Mesothelial cell of epicardium (in vitro differentiated cells): ENCODE measurements at places on chromosomes 2 and 18.
A peak's percentile ranks its signal among the peaks of the same experiment; 100 is the strongest.

DNA sequence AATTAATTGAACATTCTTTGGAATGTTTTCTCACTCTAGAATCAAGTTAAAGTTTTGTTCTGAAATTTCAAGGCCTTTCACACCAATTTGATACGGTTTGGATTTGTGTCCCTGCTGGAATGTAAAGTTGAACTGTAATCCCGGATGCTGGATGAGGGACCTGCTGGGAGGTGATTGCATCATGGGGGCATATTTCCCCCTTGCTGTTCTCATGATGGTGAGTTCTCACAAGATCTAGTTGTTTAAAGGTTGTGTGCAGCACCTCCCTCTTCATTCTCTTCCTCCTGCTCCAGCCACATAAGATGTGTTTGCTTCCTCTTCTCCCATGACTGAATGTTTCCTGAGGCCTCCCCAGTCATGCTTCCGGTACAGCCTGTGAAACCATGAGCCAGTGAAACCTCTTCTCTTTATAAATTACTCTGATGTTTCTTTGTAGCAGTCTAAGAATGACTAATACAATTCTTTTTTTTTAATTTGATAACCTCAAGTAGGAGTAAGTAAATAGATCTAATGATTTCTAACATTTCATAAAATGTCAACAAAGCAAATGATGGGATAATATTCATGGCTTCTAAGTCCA, 144.2 kb upstream of the CDH7 start:
- no peaks in the 10 kb centered on the region for H3K36me3 ChIP-seq
- DNase-seq: no peak
- H3K4me1 ChIP-seq: peaks cover 12% of the 10 kb centered on the region
- H3K27ac ChIP-seq: no peak overlapping the region
- H3K4me3 ChIP-seq: no peak overlapping the region

DNA sequence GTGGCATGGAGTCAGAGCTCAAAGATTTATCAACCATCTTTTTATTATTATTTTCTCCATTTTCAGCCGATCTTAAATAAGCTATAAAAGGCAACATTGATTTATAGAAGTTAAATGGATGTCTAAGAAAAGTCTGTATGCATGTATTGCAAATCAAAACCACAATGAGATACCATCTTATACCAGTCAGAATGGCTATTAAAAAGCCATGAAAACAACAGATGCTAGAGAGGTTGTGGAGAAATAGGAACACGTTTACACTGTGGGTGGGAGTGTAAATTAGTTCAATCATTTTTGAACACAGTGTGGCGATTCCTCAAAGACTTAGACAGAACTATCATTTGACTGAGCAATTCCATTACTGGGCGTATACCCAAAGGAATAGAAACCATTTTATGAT, 731.0 kb downstream of the CNTNAP5 start:
- H3K27me3 ChIP-seq: peaks cover 17% of the 10 kb centered on the region
- peaks cover 6% of the 10 kb centered on the region for H3K4me1 ChIP-seq
- no peak overlapping the region for H3K27ac ChIP-seq
- H3K4me3 ChIP-seq: no peak overlapping the region

DNA sequence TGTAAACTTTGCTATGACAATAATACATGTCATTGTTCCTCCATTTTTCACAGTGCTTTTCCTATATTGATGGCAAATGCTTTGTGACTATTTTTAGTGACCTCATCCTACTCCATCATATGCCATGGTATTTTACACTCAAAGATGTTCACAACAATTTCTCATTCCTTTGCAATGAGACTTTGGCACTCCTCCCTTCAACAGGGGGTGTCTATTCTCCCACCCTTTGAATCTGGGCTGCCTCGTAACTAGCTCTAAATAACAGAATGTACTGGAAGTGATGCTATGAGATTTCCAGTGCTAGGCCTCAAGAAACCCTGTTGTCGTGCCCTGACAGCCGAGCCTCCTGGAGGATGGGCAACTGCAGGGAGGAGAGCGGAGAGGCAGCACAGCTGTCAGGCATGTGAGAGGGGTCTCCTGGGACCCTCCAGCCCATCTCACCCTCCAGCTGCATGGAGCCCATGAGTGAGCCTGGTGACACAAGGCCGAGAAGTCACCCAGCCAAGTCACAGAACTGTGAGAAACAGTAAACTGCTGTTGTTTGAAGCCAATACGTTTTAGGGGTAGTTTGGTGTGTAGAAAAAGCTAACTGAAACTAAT, 103.1 kb upstream of the APCDD1 start:
- no peak overlapping the region for H3K4me3 ChIP-seq
- H3K4me1 ChIP-seq: peaks cover 65% of the 10 kb centered on the region
- H3K36me3 ChIP-seq: no peaks in the 10 kb centered on the region
- H3K27ac ChIP-seq: no peak overlapping the region
- no peaks in the 10 kb centered on the region for H3K27me3 ChIP-seq
- DNase-seq: no peak

DNA sequence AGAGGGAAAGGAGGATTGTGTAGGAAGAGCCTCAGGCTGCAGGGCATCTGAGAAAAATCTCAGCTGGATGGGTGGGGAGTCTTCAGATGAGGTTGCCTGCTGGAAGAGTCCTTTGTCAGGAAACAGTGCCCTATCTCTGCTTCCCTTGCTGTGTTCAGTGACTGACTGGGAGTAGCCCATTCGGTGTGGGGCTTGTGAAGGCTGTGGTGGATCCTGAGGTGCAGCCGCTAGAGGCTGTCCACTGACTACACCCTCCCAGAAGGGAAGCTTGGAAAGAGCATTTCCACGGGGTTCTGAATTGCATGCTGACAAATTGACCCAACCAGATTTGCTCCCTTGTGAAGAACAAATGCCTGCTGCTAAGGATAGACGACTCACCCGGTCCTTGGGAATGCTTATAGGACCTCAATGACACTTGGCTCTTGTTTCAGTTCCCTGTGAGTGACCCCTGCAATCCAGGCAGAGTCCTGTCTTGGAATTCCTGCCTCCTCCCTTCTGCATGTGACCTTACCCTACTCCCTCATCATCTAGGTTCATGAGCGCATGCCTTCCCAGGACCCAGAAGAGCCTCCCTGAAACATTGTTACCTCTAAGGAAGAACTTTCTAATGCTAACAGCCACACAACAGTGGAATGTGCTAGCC, 109.7 kb upstream of the FAM136A start:
- no peak overlapping the region for H3K27ac ChIP-seq
- H3K27me3 ChIP-seq: peaks cover 80% of the 10 kb centered on the region
- peaks cover 2% of the 10 kb centered on the region for H3K4me1 ChIP-seq
- H3K4me3 ChIP-seq: no peak overlapping the region
- no peaks in the 10 kb centered on the region for H3K36me3 ChIP-seq

GRCh38 chr18:74473976-74474640, 17.0 kb upstream of the DIPK1C start:
- no peak overlapping the region for H3K4me3 ChIP-seq
- no peak overlapping the region for H3K27ac ChIP-seq
- DNase-seq: no peak
- no peaks in the 10 kb centered on the region for H3K4me1 ChIP-seq

- no peak overlapping the region for H3K27ac ChIP-seq
- H3K27me3 ChIP-seq: no peaks in the 10 kb centered on the region
- no peak for DNase-seq
- no peak overlapping the region for H3K4me3 ChIP-seq
- H3K36me3 ChIP-seq: no peaks in the 10 kb centered on the region
- no peaks in the 10 kb centered on the region for H3K4me1 ChIP-seq
These were observed 294.1 kb downstream of the SOCS6 start for GRCh38 chr18:70582981-70583380.

DNA sequence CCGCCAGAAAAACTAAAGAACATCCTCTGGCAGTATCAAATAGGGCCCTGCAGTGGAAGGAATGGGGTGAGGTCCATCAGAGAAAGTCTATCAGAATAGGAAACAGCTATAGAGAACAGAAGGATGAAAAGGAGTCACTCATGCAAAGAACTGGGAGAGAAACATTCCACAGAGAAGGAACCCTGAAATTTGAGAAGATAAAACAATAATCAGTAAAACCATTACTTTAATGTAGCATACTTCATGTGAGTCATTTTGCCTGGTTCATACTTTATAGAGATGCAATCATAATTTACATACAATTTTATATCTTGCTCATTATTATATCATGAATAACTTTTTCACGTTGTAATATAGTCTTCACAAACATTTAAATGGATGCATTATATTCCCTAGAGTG, 402.2 kb downstream of the NCKAP5 start:
- no peak for DNase-seq
- no peak overlapping the region for H3K27ac ChIP-seq
- no peaks in the 10 kb centered on the region for H3K36me3 ChIP-seq
- H3K27me3 ChIP-seq: peaks cover 21% of the 10 kb centered on the region
- H3K4me3 ChIP-seq: no peak overlapping the region

GRCh38 chr18:22253676-22254075, 84.3 kb downstream of the GATA6 start:
- DNase-seq: no peak
- H3K4me3 ChIP-seq: no peak overlapping the region
- H3K4me1 ChIP-seq: peaks cover 32% of the 10 kb centered on the region
- H3K36me3 ChIP-seq: no peaks in the 10 kb centered on the region

GRCh38 chr2:233234264-233234663, 17.2 kb upstream of the ATG16L1 start:
- DNase-seq: no peak
- H3K4me3 ChIP-seq: no peak overlapping the region
- H3K27me3 ChIP-seq: no peaks in the 10 kb centered on the region
- H3K36me3 ChIP-seq: no peaks in the 10 kb centered on the region
- H3K27ac ChIP-seq: no peak overlapping the region

DNA sequence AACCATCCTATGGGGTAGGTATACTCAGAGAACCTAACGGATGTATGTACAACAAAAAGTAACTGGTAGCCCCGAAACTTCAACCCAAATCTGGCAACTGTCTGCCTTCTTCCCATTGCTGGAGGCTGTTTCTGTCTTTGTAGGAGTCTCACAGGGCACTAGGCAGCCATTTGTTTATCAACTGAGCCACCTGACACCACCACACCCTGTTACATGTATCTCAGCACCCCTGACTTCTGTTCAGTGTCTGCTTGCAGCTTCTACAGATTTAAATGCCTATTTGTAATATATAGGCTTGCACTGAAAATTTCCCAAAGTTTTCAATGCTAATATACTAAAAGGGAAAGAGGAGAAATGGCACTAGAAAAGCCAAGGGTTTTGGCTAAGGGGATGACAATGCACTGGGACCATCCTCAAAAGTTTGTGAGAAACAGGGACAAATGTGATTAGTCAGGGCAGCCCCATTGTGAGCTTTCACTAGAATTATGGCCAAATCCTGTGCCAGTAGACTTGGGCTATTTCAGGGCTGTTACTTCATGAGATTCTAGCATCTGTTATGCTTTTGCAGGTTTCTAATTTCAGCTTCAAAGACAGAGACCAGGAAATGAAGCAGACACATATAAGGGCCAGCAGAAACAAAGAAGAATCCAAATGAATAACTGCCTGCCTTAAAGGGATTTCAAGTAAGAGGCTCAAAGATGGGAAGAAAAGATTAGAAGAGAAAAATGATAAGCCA, 103.3 kb downstream of the MYO5B start:
- H3K27ac ChIP-seq: peak overlapping the region; percentile 68
- H3K36me3 ChIP-seq: no peaks in the 10 kb centered on the region
- no peaks in the 10 kb centered on the region for H3K27me3 ChIP-seq
- DNase-seq: no peak

GRCh38 chr2:85737481-85737880, 16.3 kb upstream of the ATOH8 start:
- H3K4me1 ChIP-seq: peaks cover 23% of the 10 kb centered on the region
- H3K27ac ChIP-seq: no peak overlapping the region
- peaks cover 2% of the 10 kb centered on the region for H3K36me3 ChIP-seq
- no peak overlapping the region for H3K4me3 ChIP-seq
- H3K27me3 ChIP-seq: peaks cover 7% of the 10 kb centered on the region

- no peak overlapping the region for H3K27ac ChIP-seq
- no peak for DNase-seq
- H3K4me1 ChIP-seq: peaks cover 8% of the 10 kb centered on the region
- H3K27me3 ChIP-seq: peaks cover 93% of the 10 kb centered on the region
- no peaks in the 10 kb centered on the region for H3K36me3 ChIP-seq
These were observed 2.4 kb upstream of the HOXD12 start for GRCh38 chr2:176096986-176097819.

DNA sequence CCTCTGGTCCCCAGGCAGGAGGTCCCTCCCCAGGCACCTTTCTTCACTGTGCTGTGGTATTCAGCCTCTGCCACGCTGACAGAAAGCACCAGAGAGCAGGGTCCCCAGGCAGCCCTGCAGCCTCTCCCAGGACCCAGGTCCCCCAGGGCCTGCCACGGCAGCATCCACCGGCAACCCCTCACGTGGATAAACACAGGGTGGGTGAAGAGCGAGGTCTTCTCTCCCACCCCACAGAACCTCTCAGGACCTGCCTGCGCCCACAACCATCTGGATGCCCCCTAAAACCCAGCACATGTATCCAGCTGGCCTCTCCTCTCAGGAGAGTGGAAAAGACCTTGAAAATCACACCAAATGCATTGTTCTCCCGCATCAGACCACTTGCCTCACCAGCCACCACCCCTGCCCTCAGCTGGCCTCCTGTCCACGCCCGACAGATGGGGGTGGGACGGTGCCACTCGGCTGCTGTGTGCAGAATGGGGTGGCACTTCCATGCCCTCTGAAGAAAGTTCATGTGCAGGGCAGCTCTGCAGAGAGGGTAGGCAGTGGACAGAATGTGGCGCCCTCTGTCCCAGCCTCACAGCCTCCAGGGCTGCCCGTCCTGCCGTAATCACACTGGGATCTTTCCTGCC, 4.0 kb upstream of the CROCC2 start:
- H3K27ac ChIP-seq: no peak overlapping the region
- no peak overlapping the region for H3K4me3 ChIP-seq
- H3K4me1 ChIP-seq: peaks cover 17% of the 10 kb centered on the region
- H3K27me3 ChIP-seq: peaks cover 2% of the 10 kb centered on the region
- DNase-seq: no peak

DNA sequence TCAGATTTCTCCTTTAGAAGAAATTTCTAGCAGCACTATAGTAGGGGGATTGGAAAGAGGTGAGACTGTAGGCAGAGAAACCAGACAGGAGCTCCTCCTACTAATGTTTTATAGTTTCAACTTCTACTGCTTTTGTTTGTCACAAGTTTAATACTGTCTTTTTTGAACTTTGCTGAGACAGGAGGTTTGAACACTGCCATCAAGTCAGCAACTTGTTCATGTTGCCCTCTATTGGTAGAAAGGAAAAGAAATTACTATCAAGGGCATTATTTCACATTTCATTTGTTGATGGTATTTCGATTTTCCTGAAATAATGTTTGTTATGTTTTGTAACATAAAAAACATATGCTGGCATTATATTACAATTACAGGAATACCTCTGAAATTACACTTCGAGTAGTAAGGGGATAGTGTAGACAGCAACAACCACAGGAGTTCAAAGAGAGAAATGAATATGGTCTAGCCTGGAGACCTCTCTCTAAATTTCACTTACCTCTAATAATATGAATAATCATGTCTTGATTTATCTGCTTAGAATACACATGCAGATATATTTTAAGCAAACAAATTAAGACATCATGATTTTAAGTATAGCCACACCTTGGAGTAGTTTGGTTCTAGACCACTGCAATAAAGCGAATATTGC, 12.4 kb upstream of the CCDC88A start:
- no peaks in the 10 kb centered on the region for H3K27me3 ChIP-seq
- H3K27ac ChIP-seq: no peak overlapping the region
- no peak overlapping the region for H3K4me3 ChIP-seq
- peaks cover 11% of the 10 kb centered on the region for H3K4me1 ChIP-seq
- DNase-seq: no peak

- peaks cover 3% of the 10 kb centered on the region for H3K27me3 ChIP-seq
- no peak for DNase-seq
- no peak overlapping the region for H3K27ac ChIP-seq
- H3K4me3 ChIP-seq: no peak overlapping the region
- H3K36me3 ChIP-seq: no peaks in the 10 kb centered on the region
These were observed 1043.0 kb upstream of the POU3F3 start for GRCh38 chr2:103810875-103811274.

- no peaks in the 10 kb centered on the region for H3K36me3 ChIP-seq
- peaks cover 35% of the 10 kb centered on the region for H3K4me1 ChIP-seq
- H3K4me3 ChIP-seq: no peak overlapping the region
- DNase-seq: peak; percentile 55
These were observed 143.1 kb upstream of the TTC39C start for GRCh38 chr18:23871410-23871809.
